ENCODE measurements at places on chromosomes 12 and 14.
A peak's percentile ranks its signal among the peaks of the same experiment; 100 is the strongest.

DNA sequence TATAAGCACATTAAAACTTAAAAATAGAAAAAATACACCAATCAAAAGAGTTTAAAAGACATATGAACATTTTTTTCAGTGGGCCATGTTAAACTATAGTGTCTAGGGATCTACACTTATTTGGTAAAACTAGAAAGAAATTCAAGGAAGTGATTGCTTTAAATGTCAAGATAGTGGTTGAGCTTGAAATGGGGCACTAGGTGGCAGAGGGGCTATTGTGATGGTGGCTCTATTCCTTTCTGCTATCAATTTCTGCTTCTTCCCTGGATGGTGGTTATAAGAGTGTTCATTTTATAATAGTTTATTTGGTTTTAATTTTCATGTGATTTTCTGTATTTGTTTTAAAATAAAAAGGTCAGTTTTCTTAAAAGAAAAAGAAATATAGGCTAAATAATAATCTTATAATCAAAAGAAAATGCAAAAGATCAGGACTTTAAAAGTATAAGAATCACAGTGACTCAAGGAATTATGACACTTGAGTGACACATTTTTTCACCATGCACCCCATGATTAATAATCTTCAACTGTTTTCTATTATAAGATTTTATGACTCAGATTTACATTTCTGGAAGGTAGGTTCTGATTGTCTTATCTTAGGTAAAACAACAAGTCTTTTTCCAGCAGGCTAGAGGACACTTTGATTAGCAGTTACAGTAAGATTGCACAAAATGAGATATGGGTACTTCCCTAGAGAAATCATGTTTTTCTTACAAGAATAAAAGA, 137.5 kb downstream of the FSCB start:
- no peak for DNase-seq

DNA sequence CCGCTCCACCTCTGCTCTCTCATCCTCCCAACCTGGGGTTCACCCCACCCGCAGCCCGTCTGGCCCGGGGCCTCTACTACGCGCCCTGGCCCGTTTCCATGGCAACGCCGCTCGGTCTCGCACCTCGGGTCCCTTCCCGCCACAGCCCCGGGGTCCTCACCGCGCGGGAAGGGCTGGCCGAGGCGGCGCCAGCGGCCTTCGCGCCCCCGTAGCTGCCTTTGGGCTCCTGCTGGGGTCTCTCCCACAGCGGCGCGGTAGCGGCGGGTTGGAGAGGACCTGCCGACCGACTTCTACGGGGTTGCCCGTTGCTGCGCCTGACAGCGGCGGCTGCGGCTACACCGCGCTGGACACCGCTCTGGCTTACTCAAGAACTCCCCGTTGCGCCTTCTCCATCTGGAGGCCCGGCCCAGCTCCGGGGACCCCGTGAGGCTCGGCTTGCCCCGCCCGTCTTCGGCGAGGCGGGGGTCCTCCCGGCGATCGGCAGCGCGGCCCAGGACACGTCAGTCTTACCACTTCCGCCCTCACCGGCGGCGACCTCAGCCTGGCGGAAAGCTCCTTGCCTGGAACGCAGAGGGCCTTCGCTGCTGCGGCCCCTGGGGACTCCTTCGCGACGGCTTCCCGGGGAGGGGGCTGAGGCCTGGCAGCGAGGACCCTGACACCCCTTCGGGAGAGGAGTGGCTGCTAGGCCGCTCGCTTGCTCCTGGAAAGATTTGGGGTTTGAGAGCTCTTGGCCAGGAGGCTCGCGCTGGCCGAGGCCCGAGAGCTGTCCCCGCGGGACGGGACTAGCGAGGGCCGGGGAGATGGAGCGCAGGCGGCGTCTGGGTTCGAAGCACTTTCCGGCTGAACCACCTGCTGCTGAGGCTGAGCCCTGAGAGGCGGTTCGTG, at the start of gene TM9SF1:
Gene TM9SF1, minus strand, starts transcription at position 256 of the 885 bp plus-strand sequence. CDS start 422 bp downstream, outside the sequence.
- DNase-seq = peak; percentile 64

GRCh38 chr12:129185855-129186254, 332.6 kb downstream of the GLT1D1 start:
- DNase-seq = no peak

GRCh38 chr12:46921764-46922133, 96.0 kb upstream of the SLC38A4 start:
- peak; percentile 70 for DNase-seq

- DNase-seq = no peak
Observed at GRCh38 chr12:123356159-123356670, 8.4 kb downstream of the SBNO1 start.

DNA sequence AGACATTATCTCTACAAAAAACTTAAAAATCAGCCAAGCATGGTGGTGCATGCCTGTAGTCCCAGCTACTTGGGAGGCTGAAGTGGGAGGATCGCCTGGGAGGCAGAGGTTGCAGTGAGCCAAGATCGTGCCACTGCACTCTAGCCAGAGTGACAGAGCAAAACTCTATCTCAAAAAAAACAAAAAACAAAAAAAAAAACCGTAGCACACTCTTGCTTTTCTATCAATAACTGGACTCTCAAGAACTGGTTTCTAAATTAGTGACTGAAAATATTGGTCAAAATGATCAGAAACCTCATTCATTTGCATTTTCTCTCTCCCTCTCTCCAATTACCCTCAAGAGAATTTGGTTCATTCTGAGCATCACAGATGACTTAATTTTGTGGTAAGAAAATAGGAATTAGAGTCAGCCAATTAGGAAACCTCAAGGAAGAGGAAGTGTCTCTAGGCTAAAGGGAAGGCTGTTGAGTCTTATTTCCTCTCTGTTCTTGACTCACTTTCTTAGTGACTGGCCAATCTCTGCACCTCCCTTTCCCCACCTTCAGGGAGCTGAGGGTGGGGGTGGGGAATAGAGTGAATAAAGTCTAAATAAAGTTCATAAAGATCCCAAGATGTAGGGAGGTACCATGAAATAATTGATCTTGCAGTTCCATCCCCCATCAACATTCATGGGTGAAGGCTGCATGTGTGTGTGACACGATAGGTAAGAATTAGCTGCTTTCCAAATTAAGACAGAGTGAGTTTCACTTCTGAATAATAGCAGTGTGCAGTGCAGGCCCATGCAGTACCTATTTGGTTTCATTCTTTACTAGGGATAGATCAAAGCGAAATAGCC, 6.8 kb upstream of the PSMA6 start:
- no peak for DNase-seq

- no peak for DNase-seq
Observed at GRCh38 chr14:54610051-54610977, 43.4 kb downstream of the SAMD4A start.

GRCh38 chr12:65434737-65435136, 156.3 kb downstream of the MSRB3 start:
- DNase-seq = no peak

DNA sequence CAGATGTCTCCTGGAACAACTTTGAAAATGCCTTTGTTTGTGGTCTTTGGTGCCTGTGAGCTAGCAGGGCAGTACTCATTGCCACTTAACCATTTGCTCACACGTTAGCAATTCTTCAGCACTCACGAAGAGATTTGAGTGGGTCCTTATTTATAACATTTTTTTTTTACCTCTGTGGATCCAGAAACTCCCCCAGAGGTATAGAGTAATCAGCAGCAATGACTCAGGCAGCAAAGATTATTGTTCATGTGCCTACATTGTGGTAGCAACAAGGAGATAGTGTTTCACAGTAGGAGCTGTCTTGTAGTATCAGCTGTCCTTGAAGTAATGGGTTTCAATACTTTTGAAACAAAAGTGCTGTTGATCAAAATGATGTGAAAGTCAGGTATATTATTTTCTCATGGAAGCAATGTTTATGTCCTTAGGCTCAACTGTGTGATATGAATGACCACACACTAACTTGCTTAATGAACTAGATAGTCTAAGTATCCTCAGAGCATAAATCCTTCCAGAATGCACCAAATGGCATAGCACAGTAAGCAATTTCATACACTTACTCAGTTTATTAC, 304.1 kb downstream of the EGLN3 start:
- peak; percentile 3 for DNase-seq

DNA sequence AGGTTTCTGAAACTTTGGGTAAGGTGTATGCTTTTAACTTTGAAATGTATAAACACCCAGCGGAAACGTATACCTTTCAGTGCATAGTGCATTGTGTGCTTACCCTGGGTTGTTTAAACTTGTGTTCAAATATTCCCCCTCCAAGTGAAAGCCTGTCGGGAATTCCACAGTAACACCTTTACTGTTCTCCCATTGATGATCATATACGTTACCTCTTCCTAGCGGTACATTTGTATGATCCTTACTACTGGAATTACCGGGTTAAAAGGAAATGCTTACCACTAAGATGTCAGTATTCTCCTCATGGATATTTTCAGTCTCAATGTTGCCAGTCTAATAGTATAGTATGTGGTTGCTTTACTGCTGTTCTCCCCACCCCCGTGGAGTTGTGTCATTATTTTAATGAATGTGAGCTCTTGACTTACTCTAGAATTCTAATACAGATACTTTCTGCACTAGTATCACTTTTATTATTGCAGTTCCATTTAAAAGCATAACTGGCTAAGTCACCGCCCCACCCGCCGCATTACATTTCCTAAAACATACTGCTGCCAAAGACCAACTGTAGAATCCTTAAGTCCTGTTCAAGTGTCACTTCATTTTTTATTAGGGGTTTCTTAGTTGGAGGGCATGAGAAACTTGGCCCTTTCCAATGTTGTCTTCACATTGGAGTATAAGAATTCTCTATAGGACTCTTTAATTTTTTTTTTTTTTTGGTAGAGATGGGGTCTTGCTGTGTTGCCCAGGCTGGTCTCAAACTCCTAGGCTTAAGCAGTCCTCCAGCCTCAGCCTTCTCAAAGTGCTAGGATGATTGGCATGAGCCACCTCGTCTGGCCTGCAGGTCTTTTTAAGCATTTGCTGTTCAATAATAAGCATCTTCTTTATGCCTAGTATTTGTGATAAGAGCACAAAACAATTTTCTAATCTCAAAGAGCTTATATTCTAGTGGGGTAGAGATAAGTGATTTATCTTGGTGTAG, 24.9 kb downstream of the NUDT4 start:
- no peak for DNase-seq

DNA sequence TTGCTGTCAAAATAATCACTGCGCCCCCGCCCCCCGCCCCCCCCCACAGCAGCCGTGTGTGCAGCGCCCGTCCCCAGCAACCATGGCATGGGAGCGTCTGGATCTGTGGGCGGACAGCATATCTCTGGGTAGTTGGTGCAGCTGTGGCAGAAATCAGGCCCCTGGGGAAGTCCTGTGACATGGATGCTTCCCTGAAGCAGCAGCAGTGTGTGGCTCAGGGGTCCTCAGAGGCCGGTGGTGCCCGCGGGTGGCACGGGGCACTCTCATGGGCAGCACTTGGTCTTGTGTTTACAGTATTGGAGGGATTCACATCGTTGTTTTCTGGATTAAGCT, 19.2 kb downstream of the XRCC3 start:
- no peak for DNase-seq

DNA sequence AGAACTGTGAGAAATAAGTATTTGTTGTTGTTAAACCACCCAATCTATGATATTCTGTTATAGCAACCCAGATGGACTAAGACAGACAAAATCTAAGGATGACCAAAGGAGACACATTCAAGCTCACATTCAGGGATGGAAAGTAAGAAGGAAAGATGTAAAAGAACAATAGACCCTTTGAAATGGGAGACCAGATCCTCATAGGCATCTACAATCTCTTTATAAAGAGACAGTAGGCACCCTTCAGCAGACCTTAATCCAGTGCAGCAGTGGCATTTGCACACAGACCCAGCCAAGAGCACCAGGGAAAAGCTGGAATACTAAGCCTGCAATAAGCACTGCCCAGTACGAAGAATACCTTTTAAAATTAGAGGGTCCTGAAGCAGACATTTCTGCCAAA, 132.7 kb downstream of the KLHL28 start:
- DNase-seq = no peak

All from AG04450 (cell line).